Activated T-helper 9 cell treated with anti-CD3 and anti-CD28 coated beads, Interleukin-2, amount 50 U/mL, for 16 hours (primary cell): ENCODE measurements at places on chromosomes 1 and 21.

- DNase-seq, result no peak
These were observed 25.6 kb downstream of the PADI3 start for GRCh38 chr1:17274186-17275170.

DNA sequence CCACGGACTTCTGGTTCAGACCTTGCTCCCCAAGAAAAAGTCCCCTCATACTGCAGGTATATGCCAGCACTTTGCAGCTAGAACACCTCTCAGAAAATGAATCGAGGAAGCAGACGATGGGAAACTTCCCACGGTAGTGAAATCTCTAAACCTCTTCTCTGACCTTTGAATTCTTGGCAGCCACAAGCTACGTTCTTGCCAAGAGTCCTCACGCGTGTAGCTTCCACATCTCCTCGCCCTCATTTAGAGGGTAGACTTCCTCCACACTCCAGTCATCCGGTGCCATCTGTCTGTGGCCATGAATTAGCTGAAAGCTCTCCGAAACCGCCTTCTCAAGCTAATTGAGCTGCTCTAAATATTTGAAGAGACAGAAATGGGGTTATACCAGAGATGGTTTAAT, 127.8 kb downstream of the RGS7 start:
- no peak for DNase-seq

DNA sequence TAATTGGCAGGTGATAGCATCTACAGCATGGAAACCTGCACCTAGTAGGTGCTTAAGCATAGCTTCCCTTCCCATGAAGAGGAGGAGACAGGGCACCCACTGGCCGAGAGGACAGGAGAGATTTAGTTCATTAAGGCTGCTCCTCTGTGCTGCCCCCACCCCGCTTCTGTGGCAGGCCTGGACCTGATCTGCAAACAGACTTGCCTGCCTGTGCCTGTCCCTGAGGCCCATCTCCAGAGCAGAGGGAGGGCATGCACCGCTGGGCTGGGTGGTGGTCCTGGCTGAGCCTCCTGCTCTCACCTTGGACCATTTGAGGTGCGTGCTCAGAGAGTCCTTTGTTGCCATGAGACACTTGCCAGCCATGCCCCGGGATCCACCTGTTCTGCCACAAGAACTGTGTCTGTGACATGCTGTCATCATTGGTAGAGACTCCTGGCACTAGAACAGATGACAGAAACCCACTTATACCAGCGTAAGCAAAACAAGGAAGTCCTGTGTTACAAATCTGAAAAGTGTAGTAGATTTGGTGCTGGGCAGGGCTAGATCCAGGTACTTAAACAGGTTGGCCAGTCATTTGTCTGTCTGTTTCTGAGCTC, 55.6 kb downstream of the PTPRF start:
- DNase-seq, result no peak

- no peak for DNase-seq
These were observed 13.7 kb downstream of the ACTRT2 start for GRCh38 chr1:3034728-3035562.

DNA sequence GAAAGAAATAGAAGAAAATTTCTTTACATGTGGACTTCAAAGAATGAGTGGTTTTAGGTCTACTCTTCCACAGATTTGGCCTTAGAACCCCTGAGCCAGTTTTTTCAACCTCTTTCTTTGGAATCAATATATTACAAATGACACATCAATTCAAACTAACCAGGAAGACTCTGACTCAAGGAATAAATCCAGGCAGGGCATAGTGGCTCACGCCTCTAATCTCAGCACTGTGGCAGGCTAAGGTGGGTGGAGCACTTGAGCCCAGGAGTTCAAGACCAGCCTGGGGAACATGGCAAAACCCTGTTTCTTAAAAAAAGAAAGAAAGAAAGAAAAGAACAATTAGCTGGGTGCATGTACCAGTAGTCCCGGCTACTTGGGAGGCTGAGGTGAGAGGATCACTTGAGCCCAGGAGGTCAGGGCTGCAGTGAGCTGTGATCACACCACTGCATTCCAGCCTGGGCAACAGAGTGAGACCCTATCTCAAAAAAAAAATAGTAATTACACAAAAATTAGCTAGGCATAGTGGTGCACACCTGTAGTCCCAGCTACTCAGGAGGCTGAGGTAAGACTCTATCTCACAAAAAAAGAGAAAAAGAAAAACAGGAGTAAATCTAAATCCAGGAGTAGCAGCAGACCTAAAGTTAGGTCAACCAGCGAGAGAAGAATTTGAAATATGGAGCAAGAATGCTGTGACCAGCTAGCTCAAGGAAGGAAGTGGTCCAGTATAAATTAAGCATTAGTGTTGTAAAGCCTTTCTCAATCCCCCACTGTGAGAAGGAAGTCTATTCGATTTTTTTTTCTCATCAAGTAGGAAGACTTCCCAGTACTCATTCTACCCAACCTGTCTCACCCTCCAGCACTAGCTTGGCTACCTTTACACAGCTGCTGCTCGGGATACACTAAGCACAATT, 1.9 kb downstream of the SORT1 start:
- DNase-seq, result no peak

DNA sequence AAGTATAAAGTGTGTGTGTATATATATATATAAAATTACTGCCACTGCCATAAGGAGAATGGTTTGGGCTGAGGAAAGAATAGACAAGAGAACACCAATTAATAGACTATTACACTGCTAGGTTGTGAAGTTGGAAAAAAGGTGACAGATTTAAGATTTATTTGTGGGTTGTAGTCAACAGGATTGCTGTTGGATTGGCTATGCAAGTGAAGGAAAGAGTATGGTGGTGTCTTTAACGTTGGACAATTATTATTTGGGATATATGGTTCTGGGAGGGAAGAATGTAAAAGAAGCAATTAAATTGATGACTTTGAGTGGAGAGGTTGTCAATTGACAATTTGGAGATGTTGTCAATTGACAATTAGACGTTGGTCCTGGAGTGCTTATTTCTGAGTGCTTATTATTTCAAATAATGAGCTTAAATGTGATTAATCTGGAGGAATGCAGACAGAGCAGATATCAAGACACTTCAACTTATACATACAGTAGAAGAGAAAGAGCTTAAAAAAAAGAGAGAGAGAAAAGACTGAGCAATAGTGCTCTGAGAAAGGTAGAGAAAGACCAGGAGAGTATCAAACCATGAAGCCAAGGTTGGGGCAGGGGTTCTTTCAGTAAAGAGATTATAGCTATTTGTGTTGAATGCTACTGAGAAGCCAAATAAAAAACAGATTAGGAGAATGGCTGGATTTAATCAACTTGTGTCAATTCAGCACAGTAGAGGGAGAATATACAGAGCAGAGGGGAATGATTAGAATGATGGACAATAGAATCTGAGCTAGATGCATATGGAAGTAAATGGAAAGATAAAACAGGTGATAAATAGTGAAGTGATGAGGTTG, 9.7 kb downstream of the PTGS2 start:
- no peak for DNase-seq

DNA sequence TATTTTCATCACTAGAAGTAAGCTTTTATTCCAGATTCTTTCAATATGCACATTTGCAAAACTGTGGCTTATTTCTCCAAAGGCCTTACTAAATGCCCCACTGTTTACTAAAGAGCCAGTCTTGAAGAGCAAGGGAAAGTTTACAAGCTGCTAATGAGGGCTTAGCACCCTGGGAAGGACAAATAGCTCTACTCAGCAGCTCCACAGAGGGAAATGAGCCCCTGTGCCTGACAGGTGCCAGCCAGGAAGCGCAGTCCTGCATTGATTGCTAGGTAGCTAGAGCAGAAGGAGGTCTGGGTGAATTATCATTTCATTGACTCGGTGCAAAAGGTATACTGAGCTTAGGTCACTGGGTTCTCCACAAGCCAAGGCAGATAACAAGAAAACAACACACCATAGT, 307.0 kb downstream of the SETD4 start:
- DNase-seq, result no peak

DNA sequence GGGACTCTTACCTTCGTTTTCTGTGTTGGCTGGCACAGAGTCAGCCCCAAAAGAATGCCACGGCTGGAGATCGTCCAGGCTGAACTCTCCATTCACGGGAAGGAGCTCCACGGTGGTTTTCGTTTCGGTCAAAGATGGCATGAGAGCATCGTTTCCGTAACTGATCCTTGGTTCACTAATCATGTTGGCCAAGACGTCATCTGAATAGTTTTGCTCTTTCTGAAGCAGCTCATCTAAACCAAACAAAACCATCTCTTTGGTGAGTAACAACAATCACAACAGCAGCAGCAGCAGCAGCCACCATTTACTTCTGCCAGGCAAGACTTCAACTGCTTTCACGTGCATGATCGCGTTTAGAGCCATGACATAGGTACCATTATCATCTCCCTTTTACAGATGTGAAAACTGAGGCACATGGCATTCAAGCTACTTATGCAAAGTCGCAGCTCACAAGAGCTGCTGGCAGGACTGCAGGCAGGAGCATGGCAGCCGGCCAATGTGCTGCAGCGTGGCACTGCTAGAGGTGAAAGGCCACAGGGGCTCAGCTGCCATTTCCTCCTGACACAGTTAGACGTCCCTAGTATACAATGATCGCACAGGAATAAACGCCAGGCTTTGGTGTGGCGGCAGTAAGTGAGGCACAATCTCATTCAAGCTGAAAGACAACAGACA, 177.1 kb downstream of the GABPA start:
- DNase-seq, result no peak

DNA sequence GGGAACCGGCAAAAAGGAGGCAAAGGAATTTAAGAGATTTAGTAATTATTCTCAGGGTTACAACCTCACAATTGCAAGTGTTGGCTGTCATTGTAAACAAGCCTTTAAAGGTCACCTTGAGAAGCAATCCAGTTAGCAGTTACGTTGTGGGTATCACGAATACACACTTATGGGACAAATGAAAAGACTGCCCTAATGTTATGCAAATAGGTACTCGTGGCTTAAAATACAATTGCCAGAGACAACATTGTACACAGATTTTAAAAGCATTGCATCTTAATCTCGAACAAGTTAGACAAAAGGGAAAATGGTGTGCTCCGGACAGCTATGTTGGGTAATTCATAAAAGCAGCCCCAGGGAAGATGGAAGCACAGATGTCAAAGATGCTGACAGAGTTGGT, 120.5 kb upstream of the ZC3H12A start:
- DNase-seq, result no peak

DNA sequence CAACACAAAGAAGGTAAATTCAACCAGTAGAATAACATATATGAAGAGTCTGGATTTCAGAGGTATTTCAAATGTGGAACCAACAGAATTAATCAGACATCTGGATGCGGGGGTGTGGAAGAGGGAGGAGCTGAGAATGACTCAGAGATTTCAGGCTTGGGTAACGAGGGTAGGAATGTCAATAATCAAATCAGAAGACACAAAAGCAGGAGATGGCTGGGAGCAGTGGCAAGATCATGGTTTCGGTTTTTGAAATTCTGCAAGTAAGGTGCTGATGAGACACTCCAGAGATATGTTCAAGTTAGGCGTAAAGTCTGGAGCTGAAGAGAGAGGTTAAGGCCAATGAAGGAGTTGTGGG, 64.0 kb downstream of the PLPPR5 start:
- no peak for DNase-seq

GRCh38 chr1:109719337-109719837, 7.3 kb downstream of the GSTM5 start:
- no peak for DNase-seq

DNA sequence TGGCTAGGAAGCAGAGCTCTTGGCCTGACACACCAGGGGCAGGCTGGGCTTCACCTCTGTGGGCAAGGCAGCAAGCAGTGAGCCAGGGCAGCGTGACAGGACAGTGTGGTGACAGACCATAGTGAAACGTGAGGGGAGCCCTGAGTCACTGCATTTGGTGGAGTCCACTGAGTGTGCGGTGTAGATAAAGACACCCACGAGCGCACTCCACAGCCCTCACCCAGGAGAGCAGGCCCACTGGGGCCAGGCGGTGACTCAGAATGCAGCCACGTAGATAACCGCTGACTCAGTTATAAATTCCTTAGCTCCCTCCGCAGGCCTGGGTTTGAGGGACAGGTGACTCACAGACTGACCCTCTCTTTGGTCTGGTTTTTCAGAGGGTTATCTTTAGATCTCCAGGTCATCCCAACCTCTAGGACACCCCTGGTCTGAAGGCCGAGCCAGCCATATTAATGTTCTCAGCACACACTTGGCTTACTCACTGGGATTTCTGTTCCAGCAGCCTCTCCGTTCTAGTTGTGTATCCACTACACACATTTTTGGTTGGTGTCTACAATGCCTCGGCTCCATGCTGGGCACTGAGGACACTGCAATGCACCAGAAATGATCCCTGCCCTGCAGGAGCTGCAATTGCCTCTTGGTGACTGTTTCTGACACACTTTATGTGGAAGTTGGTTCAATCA, 90.2 kb upstream of the TSPAN2 start:
- no peak for DNase-seq

- DNase-seq, result no peak
These were observed 17.5 kb downstream of the MTARC1 start for GRCh38 chr1:220804202-220804586.

- DNase-seq, result no peak
These were observed 1531.6 kb downstream of the KCNT2 start for GRCh38 chr1:195076682-195077081.

GRCh38 chr1:65214340-65215027, 66.5 kb downstream of the AK4 start:
- DNase-seq, result no peak

GRCh38 chr1:154838461-154838860, 31.6 kb downstream of the KCNN3 start:
- DNase-seq, result no peak

GRCh38 chr1:15393475-15394257, 16.0 kb upstream of the EFHD2 start:
- no peak for DNase-seq

- DNase-seq, result peak; percentile 32
These were observed 43.7 kb downstream of the BACH1 start for GRCh38 chr21:29342363-29342957.

DNA sequence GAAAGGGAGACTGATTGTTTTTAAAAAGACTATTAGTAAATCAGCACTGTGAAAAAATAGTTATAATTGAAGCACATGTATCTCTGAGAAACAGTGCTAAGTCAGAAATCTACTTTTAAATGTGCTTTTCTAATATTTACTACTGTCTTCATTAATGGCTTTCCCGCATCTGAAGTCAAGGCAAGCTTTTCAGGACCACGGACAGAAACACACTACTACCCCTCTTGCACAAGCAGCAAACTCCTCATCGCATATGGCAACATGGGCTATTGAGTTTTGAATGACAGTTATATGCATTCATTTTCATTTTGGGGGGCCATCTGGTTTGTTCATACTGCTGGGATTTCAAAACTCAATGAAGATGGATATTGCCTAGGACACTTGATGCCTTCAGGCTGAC, 433.4 kb upstream of the CAMK1G start:
- no peak for DNase-seq

DNA sequence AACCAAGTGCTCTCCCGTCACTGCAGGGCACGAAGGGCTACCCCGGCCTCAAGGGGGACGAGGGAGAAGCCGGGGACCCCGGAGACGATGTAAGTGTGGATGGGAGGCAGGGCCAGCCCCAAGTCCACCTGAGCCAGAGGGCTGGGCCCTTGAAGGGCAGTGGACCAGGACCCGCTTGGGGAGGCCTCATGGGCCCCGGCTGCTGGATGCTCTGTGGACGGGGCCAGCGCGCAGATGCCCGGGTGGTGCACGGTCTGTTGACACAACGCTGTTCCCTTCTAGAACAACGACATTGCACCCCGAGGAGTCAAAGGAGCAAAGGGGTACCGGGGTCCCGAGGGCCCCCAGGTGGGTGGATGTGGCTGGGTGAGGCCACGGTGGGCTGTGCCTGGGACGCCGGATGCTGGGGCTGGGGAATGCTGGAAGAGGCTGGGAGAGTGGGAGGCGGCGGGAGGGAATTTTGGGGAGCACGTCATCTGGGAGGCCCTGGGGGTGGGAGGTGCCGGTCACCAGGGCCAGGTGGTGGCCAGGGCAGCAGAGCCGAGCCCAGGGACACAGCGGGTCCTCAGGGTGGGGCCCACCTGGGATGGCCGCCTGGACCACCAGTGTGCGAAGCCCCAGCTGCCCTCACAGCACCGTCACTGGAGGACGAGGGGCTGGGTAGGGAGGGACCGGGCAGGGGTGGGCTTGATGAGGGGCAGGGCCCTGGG, 17.5 kb downstream of the COL6A1 start:
- DNase-seq, result no peak
